NCI-H1694 (cell line): ENCODE measurements at places on chromosomes 6 and 20.

GRCh38 chr6:107616775-107617174, 126.9 kb downstream of the SOBP start:
- DNase-seq, result no peak

GRCh38 chr6:8229915-8230756, 127.8 kb upstream of the EEF1E1 start:
- no peak for DNase-seq

- DNase-seq, result no peak
Measured at GRCh38 chr6:45924763-45925342, 90.8 kb downstream of the CLIC5 start.

DNA sequence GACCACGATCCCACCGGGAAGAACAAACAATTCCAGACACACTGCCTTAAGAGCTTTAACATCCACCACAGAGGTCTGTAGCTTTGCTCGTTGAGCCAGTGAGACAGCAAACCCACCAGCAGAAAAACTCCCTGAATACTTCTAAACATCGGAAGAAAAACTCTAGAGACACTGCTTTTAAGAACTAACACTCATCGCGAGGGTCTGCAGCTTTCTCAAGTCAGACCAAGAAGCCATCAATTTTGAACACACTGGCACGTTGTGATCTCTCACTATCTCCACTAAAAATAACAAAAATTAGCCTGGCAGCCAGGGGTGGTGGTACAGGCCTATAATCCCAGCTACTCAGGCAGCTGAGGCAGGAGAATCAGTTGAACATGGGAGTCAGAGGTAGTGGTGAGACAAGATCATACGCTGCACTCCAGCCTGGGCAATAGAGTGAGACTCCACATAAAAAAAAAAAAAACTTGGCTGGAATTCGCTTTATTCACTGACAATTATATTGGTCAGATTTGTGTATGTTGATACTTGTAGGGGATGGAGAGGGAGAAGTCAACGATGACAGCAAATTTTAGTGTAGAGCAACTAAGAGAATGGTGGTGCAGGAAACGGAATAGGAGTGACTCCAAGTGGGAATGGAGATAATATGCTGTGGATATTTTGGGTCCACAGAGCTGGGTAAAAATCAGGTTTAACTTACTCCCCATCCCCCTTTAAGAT, 860 bp upstream of the TMEM14C start:
- DNase-seq, result no peak

DNA sequence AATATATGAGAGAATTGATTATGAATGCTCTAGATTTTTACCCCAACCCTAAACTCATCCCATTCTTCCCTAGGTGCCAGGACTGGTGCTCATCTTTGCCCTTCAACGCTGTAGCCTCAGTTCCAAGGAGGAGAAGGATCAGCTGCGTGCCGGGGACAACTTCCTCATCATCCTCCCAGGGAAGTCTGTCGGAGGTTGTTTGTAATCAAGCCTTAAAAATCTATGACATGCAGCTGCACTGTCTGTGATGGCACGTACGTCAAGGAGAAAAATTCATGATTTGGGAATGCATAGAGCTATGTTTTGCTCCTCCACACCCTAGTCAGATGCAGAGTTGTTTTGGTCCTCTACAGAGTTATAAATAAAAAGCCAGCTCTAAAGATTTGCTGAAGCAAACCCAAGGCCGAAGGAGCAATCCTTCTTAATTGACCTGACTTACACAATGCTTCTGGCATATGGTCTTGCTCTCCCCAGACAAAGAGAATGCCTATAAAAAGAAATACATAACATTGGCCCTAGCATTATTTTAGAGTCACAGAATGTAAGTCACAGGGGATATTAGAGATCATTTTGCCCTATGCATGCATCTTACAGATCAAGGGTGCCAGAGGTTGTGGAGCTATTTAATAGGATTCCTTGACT, 244.2 kb downstream of the HIVEP2 start:
- DNase-seq, result no peak

- DNase-seq, result no peak
Measured at GRCh38 chr6:134453792-134454510, 136.0 kb upstream of the SGK1 start.

DNA sequence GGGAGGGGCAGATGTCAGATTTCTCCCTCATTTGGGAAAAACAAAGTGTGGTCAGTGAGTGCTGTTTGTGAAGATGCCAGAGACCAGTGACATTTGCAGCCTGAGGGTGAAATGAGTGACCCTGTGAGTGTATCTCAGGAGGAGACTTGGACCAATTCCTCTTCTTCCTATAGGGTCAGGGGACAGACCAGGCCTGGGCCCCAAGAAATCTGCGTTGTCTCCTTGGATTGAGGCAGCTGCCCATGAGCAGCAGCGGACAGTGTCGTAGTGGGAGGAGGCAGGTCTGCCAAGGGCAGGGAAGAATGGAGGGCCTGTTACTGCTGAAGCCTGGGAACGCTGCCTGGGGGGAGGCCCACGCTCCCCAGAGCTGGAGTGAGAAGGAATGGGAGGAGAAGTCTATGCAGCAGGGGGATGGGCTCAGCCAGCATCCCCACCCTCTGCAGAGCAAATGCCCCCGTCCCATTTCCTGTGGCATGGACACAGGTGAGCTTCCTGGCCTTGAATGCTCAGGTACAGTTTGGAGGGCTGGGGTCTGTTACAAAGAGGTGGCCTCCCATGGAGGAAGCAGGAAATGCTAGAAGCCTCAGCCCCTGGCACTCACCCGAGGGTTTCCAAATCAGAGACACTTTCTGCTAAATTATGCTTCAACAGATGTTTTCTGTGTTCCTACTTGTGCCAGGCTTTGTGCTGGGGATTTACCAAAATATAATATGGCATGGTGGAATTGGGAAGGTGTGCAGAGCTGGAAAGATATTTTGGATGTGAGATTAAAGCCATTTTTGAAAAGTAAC, 29.8 kb downstream of the DAAM2 start:
- no peak for DNase-seq

- no peak for DNase-seq
Measured at GRCh38 chr20:41655962-41656618, 37.9 kb upstream of the CHD6 start.

DNA sequence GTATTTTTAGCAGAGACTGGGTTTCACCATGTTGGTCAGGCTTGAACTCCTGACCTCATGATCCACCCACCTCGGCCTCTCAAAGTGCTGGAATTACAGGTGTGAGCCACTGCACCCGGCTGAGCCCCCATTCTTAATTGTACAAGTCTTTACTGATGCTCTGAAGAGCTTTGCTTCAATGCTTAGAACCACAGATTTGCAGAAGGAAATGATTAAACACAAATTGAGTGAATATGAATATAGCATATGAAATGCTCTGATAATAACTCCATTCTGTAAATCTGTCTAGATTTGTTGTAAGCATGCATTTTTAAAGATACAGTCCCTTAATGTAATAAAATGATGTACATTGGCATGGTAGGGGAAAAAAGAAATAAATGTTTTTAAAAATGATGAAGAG, 4.3 kb upstream of the MCM3 start:
- no peak for DNase-seq

DNA sequence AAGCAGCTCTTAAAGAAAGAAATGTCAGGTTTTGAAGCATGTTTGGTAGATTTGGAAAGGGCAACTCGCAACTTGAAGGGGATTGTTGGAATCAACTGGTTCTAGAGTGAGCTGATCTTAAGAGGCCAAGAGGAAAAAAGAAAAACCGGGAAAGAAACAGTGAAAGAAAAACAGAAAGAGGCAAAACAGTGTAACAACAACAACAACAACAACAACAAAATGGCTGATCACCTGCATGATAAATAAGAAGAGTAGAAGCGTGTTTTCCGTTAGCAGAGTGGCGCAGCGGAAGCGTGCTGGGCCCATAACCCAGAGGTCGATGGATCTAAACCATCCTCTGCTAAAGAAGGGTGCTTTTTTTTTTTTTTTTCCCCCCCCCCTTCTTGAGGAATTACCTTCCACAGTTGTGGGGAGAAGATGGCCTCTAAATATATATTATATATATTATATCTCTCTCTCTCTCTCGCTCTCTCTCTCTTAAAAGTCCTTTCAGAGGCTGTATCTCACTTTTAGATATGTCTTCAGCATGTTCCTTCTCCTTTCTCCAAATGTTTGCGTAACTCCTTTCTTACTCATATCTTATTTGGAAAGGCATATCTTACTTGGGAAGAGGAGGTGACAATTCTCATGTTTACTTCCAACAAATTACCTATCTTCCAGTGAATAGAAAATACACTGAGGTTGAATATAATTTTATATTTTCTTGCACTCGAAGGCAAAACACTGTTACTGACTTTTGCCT, 134.4 kb downstream of the OR2B2 start:
- DNase-seq, result no peak

- DNase-seq, result no peak
Measured at GRCh38 chr6:38876475-38876874, 161.4 kb downstream of the DNAH8 start.

DNA sequence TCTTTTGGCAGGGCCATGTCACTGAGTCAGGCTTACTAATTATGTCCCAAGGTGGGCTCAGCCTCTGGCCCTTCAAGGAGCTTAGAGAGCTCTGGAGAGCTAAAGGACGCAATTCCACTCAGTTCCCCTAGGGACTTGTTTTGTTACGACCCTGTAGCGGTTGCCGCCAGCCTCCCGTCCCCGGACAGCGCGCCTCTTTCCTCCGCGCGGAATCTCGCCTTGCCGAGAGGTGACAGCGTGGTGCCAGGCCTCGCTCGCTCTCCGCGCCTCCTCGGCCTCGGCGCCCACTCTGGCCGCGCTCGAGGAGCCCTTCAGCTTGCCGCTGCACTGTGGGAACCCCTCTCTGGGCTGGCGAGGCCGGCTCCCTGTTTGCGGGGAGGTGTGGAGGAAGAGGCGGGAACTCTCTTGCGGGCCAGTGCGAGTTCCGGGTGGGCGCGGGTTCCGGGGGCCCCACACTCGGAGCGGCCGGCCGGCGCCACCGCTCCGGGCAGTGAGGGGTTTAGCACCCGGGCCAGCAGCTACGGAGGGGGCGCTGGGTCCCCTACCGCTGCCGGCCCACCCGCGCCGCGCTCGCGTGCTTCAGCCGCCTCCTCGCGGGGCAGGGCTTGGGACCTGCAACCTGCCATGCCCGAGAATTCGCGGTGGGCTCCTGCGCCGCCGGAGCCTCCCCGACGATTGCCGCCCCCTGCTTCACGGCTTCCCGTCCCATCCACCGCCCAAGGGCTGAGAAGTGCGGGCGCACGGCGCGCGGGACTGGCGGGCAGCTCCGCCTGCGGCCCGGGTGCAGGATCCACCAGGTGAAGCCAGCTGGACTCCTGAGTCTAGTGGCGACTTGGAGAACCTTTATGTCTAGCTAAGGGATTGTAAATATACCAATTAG, 9.9 kb upstream of the ZNF311 start:
- no peak for DNase-seq

- DNase-seq, result no peak
Measured at GRCh38 chr6:129499843-129500219, 210.1 kb downstream of the ARHGAP18 start.

- no peak for DNase-seq
Measured at GRCh38 chr20:6590891-6591637, 176.4 kb upstream of the BMP2 start.

GRCh38 chr20:41142919-41143318, 5.6 kb downstream of the PLCG1 start:
- no peak for DNase-seq

GRCh38 chr6:84344005-84344404, 116.6 kb upstream of the CEP162 start:
- DNase-seq, result no peak

DNA sequence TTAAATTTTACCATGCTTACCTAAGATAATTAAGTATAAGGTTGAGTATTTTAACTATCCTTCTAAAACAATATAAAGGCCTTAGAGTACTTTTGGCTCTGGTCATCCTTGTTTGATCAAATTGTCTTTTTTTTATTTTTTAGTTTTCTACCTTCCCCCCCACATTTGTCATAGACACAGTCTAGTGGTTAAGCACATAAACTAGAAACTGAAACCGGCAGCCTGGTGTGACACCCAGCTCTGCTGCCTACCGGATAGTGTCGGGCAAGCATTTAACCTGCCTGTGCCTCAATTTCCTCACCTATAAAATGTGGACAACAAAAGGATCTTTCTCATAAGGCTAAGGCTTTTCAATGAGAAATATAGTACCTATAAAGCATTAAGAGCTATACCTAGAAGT, 21.6 kb upstream of the TULP4 start:
- DNase-seq, result no peak

DNA sequence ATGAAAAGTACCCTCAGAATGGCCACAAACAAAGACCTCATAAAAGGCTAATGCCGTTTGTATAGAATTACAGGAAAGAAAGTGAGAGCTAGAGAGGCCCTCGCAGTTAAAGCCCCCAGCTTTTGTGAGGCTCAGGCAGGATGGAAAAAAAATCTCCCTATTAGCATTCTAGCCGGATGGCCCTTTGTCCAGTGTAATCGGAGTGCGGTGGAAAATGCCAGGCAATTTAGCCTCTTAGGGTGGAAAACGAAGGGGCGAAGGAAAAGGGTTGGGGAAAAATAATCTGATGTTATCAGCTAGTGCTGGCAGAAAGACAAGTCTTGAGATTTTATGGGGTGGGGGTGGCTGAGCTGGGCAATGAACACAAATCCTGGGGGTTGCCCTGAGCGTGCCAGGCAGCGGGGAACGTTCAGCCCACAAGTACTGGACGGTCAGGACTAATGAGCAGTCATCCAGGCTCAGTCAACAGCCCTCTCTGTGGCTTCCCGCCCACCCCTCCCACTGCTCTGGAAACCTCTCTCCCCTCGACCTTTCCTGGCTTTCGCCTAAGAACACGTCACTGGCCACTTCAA, 92.4 kb downstream of the PSMG4 start:
- no peak for DNase-seq

GRCh38 chr6:161189891-161190290, 84.0 kb downstream of the AGPAT4 start:
- DNase-seq, result no peak

GRCh38 chr6:40640599-40641227, 53.5 kb upstream of the LRFN2 start:
- no peak for DNase-seq

- no peak for DNase-seq
Measured at GRCh38 chr20:8782804-8783203, 286.1 kb upstream of the PLCB4 start.

- DNase-seq, result no peak
Measured at GRCh38 chr20:5977223-5977622, 26.8 kb downstream of the MCM8 start.

DNA sequence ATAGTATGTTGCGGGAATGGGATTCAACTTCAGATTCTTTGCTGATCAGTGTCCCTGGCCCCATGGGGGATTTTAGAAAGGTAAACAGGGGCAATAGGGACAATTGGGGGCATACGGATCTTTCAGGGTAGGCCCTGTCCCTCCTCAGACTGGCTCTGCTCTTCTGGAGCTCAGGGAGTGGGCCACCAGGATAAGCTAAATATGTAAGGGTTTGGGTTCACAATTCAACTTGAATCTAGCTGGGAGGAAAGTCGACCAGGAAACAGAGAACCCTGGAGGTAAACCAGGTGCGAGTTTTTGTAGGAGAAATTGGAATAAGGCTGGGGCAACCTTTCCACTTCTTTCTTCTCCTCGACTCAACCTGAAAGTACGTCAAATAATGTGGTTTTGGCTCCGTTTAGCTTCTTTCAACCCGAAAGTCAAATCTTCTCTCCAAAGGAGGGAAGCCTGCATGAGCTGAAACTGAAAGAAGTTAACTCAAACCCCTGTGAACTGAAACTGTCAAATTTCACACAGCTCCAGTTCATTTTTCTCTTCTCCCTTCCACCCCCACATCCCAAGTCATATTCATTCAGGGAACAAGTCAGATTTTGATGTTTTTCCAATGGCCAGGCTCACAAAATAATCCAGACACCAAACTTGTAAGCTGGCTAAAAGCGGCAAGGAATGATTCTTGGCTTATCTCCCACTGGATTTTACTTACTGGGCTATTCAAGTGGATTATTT, 278.2 kb downstream of the CLIC5 start:
- DNase-seq, result no peak

GRCh38 chr20:49477200-49477599, 5.3 kb downstream of the KCNB1 start:
- no peak for DNase-seq
